CD8-positive, alpha-beta T cell (primary cell): ENCODE measurements at places on chromosomes 4 and X.

- no peak for DNase-seq
Observed at GRCh38 chrX:112761242-112762207, 79.1 kb downstream of the AMOT start.

GRCh38 chrX:120287513-120288112 lies 23.6 kb downstream of the TMEM255A start:
- no peak for DNase-seq

DNA sequence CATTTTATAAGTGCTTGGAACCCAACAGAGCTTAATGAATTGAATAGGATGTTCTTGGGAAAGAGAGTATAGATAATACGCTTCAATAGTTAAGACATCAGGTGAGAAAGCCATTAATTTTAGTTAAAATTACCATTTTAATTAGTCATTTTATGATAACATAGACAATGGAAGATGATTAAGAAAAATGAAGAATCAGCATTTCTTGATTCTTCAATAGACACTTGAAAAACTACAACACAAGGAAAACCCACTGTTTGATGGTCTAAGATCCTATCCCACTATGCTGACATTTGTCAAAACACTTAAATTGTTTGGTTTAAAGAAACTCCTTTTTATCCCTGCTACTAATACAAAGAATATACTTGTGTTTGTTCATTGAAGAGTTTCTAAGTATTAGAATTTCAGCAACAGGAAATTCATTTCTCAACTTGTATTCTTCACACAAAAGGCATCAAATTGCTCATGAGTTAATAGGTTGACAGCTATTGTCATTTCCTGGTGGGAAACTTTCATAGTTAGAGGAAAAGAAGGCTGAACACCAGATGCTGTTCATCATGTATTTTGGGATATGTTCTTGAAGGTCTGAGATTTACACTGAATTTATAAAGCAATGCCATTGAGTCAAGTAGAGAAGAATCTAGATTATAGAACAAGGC lies 9.6 kb upstream of the CXCL2 start:
- no peak for DNase-seq

- no peak for DNase-seq
Observed at GRCh38 chrX:30904632-30905031, 15.6 kb upstream of the TAB3 start.

DNA sequence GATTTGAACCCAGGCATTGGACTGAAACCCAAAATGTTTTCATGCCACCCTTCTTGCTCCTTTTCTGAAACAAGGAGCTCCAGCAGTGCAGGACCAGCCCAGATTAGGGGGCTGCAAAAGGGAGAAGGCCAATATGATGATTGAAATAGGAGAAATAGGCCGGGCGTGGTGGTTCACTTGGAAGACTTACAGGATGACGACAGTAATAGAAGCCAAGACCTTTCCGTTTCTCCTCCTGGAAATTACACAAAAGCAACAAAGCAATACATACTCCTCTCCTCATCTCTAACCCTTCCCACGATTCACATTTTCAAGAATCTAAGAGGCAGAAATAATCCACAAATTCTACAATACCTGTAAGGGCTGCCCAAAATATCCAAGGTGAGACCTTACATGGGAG lies 90.8 kb downstream of the ANAPC4 start:
- DNase-seq = no peak

GRCh38 chr4:152967907-152968306 lies 31.8 kb downstream of the FHDC1 start:
- no peak for DNase-seq

- no peak for DNase-seq
Observed at GRCh38 chr4:151417766-151418376, 8.9 kb downstream of the FHIP1A start.

DNA sequence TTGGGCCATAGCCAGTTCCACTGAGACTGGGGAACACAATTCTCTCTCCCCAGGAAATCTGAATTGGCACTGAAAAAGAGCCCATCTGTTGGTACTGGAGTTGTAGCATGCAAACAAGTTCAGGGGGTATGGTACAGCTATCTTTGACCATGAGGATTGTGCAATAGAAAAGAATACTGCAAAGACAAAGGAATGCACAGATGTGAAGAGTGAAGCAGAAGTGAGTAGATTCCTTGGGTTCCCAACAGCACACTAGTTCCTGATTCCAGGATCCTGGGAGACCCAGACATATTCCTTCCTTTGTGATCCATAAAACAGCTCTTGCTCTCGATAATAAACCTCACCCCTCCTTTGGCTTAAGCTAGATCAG lies 43.3 kb upstream of the CTAG2 start:
- DNase-seq = no peak

DNA sequence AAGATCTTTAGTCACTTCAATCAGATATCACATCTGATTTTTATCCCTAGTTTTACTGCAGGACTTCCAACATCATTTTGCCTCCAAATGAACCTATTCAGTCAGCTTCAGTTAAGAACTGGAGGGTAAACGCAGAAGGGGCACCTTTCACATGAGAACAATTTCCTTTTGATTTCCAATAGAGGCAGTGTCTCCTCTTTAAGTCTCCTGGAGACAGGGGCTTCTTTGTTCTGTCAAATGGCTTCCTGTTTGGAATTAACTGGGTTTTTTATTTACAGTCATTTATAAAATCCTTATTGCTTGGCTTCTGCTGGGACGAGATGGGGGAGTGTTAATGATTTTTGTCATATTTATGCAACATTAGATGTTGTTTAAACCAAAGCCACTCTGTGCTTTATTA lies 164.0 kb downstream of the STK32B start:
- no peak for DNase-seq

DNA sequence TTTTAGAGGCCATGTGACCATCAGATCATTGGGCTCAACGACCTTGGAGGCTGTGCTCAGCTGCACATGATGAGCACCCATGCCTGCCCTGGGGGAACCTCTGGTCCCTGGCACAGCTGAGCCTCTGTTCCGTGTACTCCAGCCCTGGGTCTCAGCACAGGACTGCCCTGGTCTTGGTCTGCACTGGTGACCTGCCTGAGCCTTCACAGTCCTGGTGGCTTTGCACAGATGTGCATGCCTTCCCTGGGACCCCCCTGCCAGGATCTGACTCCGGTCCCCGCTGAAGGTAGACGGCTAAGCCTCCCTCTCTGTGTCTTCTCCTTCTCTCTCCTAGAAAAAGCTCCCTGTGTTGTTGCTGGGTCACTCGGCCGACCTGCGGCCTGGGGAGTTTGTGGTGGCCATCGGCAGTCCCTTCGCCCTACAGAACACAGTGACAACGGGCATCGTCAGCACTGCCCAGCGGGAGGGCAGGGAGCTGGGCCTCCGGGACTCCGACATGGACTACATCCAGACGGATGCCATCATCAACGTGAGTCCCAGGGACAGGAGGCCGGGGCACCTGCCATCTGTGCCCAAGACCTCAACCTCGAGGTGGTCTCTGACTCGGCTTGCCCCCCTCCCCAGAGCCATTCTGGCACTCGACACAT lies 21.6 kb downstream of the HTRA3 start:
- no peak for DNase-seq

- DNase-seq = no peak
Observed at GRCh38 chr4:185305979-185306442, 89.7 kb downstream of the LRP2BP start.

DNA sequence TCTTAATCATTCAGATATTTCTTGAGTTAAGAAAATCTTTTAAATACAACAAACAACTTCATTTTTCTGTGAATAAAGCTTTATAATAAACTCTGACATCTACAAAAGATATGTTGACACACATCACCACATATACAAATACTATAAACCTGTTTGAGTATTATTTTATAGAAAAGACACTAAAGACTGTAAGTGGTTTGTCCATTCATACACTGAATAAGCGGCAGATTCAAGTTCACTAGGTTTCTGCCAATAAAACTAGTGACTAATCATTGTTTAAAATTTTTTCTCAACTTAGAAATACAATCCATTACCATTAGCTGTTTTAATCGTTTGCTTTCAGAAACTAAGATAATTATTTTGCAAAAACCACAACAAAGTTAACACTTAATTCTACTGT lies 1900.0 kb downstream of the C4orf33 start:
- DNase-seq = no peak

DNA sequence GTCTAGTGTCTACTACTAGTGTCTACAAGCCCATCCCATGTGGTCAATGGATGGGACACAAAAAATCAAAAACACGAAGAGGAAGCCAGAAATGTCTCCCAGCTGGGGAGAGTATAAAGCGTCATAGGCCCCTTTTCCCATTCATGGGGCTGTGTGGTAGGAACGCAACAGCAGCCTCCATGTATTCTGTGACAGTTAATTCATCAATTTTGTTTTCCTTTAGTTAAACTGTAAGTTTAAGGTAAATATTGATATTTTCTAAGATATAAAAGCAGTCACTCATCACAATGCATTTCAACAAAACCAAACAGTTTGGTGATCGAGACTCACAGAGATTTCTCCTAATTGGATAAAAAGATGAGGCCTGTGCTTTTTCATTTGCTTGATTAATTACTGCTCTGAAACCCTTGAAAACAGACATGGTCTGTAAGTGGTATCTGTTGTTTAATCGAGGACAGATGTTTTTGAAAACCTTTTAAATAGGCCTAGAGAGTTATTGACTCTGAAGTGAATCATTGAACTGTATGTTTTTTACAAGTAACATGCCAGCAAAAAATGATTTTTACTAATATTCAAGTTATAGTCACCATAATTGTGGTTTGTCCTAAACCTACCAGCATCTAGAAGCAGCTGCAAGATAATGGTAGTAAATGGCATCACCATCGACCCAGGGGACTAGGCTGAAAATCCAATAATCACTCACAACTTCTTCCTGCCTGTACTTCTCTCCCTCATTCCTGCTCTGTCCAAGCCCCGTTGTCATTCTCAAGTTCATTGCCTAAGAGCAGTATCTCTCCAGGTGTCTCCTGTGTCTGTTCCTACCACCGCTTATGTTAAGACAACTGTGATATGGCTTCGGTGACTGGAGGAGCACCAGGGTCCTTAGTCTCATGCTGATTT lies 87.7 kb upstream of the SHISA3 start:
- no peak for DNase-seq

DNA sequence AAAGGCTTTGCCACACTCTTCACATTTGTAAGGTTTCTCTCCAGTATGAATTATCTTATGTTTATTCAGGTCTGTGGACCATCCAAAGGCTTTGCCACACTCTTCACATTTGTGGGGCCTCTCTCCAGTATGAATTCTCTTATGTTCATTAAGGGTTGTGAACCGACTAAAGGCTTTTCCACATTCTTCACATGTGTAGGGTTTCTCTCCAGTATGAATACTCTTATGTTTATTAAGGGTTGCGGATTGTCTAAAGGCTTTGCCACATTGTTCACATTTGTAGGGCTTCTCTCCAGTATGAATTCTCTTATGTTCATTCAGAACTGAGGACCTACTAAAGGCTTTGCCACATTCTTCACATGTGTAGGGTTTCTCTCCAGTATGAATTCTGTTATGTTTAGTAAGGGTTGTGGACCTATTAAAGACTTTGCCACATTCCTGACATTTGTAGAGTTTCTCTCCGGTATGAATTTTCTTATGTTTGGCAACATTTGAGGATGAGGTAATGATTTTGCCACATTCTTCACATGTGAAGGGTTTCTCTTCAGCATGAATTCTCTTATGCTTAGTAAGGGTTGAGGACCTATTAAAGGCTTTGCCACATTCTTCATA lies 33.7 kb downstream of the ZNF732 start:
- DNase-seq = no peak

- DNase-seq = no peak
Observed at GRCh38 chrX:405149-405548, 18.4 kb upstream of the PPP2R3B start.

DNA sequence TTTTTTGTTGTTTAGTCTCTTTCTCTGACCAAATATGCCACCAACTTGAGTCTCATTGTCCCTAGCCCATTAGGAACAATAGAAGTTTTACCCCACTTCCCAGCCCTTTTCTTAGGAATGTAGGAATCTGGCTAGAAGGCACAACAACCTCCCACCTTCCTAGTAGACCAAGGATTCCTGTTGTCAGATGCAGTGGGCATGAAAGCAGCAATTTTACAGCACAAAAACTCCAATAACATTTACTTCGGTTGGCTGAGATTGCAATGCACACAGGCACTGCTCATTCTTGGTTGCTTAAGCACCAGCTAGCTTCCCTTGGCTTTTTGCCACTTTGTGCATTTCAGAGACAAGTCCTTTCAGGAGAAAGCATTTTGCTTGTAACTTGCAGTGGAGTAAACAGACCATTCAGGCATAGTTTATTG lies 312.8 kb downstream of the TENM3 start:
- no peak for DNase-seq

DNA sequence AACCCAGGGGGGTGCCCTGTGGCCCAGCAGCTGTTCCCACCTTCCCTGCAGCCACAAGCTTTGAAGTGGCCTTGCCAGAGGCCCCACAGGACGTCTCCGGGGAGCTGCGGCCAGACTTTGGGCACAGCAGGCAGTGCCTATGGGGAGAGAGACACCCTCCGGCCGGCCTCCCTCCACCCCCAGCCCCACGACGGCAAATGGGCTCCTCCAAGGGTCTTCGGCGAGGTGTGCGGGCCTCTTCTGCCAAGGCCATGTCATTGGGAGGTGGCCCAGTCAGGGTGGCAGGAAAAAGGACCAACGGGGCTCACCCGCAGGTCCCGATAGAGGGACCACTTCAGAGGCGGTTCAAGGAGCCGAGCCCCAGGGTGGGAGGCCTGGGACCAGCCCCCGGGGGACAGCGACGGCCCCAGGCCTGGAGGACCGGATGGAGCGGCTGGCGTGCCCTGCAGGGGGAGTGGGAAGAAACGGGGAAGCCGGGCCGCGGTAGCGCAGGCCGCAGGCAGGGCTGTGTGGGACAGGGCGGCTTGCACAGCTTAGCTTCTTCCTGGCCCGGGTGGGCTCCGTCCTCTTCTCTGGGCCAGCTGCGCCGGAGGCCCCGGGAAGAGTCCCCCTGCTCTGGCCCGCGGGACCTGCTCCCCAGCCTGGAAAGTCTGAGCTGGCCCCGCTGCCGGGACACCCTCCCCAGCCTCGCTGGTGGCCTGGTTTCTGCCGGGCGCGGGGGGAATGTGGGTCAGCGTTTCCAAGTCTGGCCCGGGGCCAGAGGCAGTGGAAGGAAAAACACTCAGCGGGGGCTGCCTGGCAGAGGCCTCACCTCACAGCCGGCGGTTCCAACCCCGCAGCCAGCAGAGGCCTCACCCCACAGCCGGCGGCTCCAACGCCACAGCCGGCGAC lies 21.9 kb upstream of the SPON2 start:
- no peak for DNase-seq

- DNase-seq = no peak
Observed at GRCh38 chr4:182297659-182298058, 54.5 kb downstream of the TENM3 start.

DNA sequence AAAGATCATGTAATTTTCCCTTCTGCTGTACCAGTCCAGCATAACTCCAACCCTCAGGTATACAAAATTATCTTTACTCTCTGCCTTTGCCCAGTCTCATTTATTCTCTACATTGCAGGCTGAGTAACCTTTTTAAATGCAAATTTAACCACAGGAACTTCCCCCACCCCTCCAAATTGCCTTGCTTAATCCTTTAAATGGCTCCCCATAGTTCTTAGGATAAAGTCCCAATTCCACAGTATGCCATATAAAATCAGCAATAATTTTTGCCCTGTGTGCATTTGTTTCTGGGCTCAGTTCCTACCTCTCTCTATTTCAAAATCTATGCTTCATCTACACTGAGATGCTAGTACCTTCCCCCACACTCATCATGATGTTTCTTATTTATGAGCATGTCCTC lies 879.7 kb downstream of the RPA4 start:
- no peak for DNase-seq
